Stimulated activated CD4-positive, alpha-beta T cell treated with anti-CD3 and anti-CD28 coated beads, Interleukin-12 subunit alpha, Interleukin-12 subunit beta, amount 100 ng/mL, for 48 hours (primary cell): ENCODE measurements at places on chromosomes 2 and 18.

DNA sequence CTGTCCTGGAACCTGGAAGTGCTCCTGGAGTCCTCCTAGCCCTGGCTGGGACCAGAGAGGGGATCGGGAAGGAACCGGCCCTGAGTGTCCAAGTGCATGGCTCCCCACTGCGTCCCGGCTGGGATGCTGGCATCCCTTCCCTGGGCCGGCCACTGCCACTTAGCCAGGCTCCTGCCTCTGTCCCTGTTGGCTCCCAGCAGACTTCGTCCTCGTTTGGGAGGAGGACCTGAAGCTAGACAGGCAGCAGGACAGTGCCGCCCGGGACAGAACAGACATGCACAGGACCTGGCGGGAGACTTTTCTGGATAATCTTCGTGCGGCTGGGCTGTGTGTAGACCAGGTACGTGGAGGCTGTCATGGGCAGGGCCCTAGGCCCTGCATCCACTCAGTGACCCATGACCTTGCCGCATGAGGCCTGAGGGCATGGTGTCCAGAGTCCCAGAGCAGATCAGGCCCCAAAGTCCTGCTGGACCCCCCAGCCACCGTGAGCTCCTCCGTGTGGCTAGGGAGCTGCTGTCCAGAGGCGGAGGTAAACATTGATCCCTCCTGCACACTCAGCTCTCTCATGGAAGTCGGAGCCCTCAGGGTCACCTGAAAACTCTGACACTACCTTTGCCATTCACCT lies 7.1 kb downstream of the ANO7 start:
- no peak for DNase-seq

- DNase-seq, result no peak
These were observed 43.2 kb downstream of the TSHZ1 start for GRCh38 chr18:75253784-75254183.

DNA sequence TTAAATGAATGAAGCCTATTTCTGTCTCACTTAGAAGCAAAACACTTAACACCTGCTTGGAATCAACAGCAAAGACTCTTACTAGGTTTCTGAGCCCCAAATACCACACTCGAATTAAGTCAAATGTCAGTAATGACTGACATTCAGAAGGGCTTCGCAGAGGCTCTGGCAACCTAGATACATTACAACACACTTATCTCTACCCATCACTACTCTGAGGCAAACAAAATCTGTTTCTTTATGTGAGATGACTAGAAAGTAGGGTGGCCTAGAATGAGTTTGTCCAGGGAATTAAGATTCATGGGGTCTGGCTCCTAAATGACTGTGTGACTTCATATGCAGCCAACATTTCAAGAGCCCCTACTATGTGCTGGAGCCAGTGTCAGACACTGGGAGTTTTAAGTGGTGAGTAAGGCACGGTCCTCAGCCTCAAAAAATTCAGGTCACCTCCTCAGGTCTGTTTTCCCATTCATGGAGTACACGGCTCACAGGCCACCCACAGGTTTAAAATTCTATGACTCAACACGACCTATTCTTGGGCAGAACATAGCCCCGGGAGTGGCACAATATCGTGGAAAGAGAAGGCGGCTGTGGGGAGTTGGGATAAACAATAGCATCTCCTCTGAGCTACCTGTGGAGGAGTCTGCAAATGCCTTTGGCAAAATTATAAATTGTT lies 150.3 kb upstream of the ZFP36L2 start:
- no peak for DNase-seq

DNA sequence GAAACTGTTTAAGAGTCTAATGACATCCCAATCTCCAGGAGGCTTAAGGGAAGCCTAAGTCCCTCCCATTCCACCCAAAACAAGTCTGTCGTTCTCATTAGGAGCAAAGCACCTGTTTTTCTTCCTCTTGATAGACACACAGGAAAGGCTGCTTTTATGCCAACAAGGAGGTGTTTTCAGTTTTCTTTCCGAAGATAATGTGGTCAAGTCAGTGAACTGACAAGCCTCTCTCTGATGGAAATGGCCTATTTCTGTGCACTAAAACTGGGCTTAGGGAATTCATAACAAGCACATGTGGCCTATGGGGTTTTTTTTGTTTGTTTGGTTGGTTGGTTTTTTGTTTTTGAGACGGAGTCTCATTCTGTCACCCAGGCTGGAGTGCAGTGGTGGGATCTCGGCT lies 36.2 kb downstream of the FBLN7 start:
- no peak for DNase-seq

- DNase-seq, result no peak
These were observed 5.8 kb upstream of the SAG start for GRCh38 chr2:233301811-233302210.

DNA sequence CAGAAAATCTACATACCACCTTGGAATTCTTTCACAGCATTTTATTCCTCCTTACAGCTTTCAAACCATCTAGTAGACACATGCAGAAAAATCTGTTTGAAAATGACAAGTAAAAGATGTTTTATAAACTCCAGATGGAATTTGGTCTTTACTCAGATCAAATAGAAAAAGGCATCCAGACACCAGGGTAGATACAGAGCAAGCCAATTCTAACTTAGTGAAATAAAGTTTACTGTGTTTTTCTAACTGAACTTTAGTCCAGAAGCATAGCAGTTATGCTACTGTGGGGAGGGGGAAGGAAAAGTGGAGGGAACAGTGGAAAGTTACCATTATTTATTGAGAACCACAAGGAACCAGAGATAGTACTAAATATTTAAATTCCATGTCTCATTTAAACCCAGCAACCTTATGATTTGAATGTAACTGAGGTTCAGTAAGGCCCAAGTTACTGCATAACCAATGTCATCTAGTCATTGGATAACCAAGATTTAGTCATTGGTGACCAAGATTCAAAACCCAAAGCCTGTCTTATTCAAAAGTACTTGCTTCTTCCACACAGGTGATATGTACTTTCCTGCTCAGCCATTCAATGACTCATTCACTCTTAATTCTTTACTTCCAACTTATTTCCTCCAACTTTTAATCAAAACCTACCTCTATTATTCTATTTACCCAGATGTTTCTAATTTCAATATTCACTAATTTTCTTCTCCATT lies 57.7 kb downstream of the RAD51AP2 start:
- no peak for DNase-seq

DNA sequence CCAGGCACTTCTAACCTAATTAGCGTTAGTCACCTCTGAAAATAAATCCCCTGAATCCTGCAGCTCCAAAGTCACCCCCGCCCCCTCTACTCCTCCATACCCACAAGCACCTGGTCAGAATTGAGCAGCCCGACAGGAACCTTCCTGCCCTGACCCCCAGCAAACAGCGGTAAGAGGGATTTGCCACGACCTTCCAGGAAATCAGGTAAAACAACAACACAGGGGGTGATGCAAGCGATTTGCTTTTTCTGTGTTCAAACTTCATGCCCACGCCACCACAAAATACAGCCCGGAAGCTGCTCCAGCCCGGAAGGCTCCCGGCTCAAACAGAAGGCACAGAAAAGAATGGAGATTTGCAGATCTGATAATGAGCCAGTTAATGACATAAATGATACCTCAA lies 367.1 kb downstream of the GPD2 start:
- DNase-seq, result no peak

GRCh38 chr18:5527603-5528002 lies 16.2 kb downstream of the EPB41L3 start:
- DNase-seq, result no peak

GRCh38 chr2:33209976-33210375 lies 263.2 kb downstream of the LTBP1 start:
- DNase-seq, result no peak

GRCh38 chr2:233700028-233700635 lies 7.4 kb downstream of the UGT1A6 start:
- no peak for DNase-seq

DNA sequence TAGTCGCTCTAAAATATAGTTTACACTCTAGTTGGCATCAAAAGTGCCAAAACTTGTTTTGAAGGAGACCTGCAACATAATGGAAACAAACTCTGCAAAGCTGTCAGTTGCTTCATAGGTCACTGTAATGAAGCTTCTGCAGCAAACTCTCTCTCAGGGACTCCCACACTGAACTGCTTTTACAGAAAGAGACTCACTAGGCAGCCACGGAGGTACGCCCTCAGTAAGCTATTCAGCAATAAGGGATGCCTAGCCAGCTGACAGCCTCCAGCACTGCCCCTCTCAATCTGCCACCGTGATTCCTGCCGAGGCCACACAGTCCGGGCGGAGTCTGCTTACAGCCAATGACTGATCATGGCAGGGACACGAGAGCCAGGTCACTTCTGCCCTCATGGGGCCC lies 51.1 kb downstream of the COLEC12 start:
- DNase-seq, result no peak

GRCh38 chr2:208172125-208172524 lies 8.7 kb upstream of the CRYGA start:
- no peak for DNase-seq

DNA sequence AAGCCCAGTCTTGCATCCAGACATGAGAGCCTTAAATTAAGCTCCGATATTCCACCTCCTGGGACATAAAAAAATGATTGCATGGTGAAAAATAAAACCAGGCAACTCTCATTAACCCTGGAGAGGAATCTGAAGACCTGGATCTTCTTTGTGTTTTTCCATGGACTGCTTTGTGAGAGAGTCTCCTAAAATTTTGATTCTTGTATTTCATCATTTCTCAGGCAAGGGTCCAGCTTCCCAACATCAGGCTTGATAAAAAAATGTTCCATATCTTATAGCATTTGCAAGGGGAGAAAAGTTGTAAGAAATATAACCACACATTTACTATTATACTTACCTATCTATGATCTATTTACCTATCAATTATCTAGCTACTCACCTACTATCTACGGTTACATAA lies 327.5 kb upstream of the SPHKAP start:
- DNase-seq, result no peak

DNA sequence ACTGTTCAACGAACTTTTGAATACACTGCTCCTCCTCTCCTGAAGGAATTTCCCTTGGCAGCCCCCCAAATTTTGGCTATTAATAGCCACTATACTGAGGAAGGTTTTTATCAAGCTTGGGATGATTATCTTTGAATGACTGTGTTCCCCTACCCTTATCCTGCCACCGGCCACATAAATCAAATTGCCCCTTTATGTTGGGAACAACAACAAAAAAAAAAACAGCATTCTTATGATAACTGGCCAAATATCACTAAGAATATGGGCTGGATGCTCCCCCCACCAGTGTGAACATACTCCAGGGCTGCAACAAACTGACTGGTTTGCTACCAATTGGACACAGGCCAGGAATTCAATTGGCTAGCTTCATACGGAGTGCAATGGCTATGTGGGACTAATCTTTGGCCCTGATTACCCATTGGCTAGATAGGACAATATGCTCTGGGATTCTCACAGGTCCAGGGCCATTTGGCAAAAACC lies 20.6 kb downstream of the DUSP11 start:
- DNase-seq, result no peak
